ENCODE measurements at places on chromosomes 2 and 18.

DNA sequence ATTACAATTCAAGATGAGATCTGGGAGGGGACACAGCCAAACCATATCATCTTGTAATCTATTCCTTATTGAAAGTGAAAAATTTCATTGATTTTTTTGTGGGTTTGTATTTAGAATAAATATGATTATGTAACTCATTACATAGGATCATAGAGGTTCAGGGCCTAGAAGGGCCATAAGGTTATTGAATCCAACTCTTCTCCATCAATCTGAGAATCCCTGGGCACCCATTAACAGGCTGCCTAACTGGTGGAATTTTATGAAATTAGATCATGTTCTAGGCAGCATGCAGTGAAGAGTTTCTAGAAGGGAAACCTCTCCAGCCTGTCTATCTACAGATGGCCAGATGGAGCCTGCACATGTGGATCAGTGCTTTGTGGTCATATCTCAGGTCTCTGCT is 6.3 kb upstream of the APOB start:
- no peak for ATAC-seq

GRCh38 chr2:43825841-43826240 is 12.8 kb downstream of the ABCG5 start:
- no peak for ATAC-seq

GRCh38 chr2:159164457-159164911 is 122.0 kb downstream of the WDSUB1 start:
- ATAC-seq, result no peak

- ATAC-seq, result no peak
These were observed 78.1 kb downstream of the MYCN start for GRCh38 chr2:16018277-16019059.

DNA sequence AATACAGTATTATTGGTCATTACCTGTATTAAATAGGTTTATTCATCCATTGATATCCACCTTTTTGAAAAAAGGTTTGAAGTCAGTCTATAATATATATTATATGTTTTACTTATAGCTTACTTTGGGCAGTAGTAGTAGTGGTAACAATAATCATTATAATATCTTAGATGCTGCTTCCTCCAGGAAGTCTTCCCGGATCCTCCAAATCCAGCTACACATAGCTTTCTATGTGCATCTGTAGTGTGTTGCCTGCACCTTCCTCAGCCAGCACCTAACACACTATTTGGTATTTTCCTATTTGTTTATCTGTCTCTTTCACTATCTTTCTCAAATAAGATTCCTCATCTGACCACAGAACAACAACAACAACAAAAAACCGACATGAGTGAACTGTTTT is 81.0 kb downstream of the PRKCE start:
- no peak for ATAC-seq

- no peak for ATAC-seq
These were observed 54.9 kb downstream of the R3HDM1 start for GRCh38 chr2:135586148-135586547.

DNA sequence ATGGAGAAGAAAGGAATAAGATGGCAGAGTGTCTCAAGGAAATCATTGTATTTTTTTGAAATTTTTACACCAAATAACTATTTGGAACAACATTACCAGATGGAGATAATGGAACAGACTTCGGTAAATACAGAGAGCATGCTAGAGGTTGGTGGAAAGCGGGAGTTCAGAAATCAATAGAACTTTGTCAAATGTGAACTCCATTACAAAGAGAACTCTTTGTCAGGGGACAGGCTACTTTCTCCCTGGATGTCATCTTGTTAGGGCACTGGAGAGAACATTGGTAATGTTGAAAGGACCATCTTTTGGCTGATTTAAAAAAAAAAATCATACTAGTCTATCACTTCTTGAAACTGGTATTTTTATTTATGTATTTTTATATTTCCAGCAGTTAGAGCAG is 30.8 kb downstream of the DCC start:
- no peak for ATAC-seq

DNA sequence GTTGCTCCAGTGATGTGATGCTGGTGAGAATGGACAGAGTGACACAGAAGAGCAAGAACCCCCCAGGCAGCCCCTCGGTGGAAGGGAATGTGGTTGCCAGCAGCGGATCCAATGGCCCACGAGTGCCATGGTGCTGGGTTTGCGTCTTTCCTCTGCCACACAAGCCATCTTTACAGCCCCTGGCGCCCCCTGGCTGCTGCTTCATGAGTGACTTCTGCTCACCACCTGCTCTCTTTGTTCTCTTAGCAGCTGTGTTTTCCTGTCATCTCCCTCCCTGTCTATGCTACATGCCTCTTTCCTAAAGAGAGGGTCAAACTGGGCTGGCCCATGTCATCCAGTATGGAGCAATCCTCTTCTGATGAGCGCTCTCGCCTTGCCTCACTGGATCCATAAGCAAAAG is 300.0 kb upstream of the SMIM21 start:
- peak; percentile 16 for ATAC-seq

DNA sequence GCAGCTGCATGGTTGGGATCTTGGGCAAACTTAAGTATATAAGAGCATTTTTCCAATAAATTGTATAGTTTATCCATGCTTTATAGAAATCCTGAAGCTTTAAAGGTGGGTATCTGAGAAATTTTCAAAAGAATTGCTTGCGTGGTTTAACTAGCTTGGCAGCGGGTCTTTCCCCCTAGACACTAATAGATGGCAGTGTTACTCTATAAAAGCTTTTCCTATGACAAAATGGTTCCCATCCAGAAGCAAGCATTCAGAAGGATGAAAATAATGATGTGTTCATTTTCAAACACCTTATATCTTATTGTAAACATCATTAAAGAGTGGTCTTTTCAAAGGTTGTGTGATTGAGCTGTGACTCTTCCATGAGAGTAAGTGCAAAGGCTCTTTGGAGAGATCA is 45.9 kb downstream of the KDM3A start:
- ATAC-seq, result no peak
